Esophagus squamous epithelium (tissue), 5 donors: ENCODE measurements at places on chromosomes 7 and 10. TPM values are rescaled to one million over a fixed set of nuclear protein-coding genes. Genes with fewer than 3 reads are reported as not detected.

Gene SFXN3
- total RNA-seq = 30.7 TPM

Gene PLAC9
- 3.1 TPM for total RNA-seq

GRCh38 chr7:40959955-40960354, 742.9 kb downstream of the INHBA start:
- no peaks in the 10 kb centered on the region for H3K4me1 ChIP-seq
- no peak overlapping the region for H3K27ac ChIP-seq
- H3K27me3 ChIP-seq = no peaks in the 10 kb centered on the region
- no peak for DNase-seq

- H3K27me3 ChIP-seq = no peaks in the 10 kb centered on the region
- peaks cover 18% of the 10 kb centered on the region for H3K4me1 ChIP-seq
- no peak for DNase-seq
- no peak overlapping the region for H3K27ac ChIP-seq
Observed at GRCh38 chr10:34864149-34865067, 49.3 kb upstream of the PARD3 start.

DNA sequence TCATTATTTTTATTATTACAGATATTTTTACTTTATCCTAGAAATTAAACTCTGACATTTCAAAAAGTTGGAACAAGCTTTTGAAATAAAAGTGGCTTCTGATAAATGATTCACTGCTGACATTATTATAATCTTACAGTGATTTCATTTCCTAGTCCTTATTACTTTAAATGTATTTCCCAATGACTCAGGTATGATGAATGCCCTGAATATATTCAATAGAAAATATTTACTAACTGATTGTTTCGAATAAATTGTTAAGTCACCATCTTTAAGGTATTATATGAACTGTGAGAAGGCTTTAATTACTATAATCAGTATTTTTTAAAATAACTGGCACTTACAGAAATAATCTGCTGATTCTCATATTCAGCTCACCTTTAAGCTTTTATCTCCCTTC, 21.6 kb downstream of the DKK1 start:
- H3K27me3 ChIP-seq = no peaks in the 10 kb centered on the region
- H3K36me3 ChIP-seq = no peaks in the 10 kb centered on the region
- no peak overlapping the region for H3K27ac ChIP-seq
- no peak overlapping the region for H3K4me3 ChIP-seq
- no peaks in the 10 kb centered on the region for H3K4me1 ChIP-seq
